RPMI7951 (cell line): ENCODE measurements at places on chromosomes 12 and 14.

GRCh38 chr12:18430425-18431048, 169.2 kb downstream of the PIK3C2G start:
- DNase-seq: peak; percentile 32

- no peak for DNase-seq
Observed at GRCh38 chr14:23694949-23695663, 58.9 kb downstream of the DHRS2 start.

GRCh38 chr12:65791400-65791799, 32.9 kb upstream of the HMGA2 start:
- no peak for DNase-seq

DNA sequence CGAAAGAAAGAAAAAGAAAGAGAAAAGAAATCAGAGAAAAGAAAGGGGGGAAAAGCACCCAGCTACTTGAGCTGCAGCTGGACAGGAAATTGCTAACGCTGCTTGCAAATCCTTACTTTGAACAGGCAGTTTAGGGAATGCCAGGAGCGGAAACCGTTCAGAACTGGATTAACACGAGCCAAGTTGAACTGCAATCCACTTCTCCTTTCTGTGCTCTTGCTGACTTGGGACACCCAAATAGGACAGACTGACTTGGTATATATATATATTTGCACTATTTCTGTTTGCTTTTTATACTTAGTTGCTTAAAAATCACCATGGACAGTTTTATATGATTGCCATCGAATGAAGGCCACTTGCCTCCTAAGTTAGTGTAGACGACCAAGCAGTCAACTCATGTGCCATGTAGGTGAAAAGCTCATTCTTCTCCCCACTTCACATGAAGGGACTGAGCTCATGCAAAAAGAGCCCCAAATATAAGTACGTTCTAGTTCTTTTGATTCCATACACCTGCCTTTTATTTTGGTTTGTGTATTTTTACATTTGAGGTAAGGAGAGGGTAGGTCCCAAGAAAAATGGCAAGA, 5.5 kb downstream of the DUSP6 start:
- peak; percentile 70 for DNase-seq

GRCh38 chr14:67573228-67574010, 26.6 kb downstream of the PIGH start:
- no peak for DNase-seq

GRCh38 chr12:100565987-100566545, 7.4 kb upstream of the GAS2L3 start:
- DNase-seq: no peak

- DNase-seq: no peak
Observed at GRCh38 chr12:32788405-32788804, 32.7 kb upstream of the YARS2 start.

DNA sequence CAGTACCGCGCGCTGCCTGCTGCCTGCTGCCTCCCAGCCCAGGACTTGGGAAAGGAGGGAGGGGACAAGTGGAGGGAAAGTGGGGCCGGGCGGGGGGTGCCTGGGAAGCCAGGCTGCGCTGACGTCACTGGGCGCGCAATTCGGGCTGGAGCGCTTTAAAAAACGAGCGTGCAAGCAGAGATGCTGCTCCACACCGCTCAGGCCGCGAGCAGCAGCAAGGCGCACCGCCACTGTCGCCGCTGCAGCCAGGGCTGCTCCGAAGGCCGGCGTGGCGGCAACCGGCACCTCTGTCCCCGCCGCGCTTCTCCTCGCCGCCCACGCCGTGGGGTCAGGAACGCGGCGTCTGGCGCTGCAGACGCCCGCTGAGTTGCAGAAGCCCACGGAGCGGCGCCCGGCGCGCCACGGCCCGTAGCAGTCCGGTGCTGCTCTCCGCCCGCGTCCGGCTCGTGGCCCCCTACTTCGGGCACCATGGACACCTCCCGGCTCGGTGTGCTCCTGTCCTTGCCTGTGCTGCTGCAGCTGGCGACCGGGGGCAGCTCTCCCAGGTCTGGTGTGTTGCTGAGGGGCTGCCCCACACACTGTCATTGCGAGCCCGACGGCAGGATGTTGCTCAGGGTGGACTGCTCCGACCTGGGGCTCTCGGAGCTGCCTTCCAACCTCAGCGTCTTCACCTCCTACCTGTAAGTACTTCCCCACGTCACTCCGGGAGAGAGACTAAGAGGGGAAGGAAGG, at the start of gene LGR5:
LGR5 (plus strand) TSS at position 186 of the 732 bp plus-strand sequence; CDS start at position 469, 283 bp downstream.
- no peak for DNase-seq

DNA sequence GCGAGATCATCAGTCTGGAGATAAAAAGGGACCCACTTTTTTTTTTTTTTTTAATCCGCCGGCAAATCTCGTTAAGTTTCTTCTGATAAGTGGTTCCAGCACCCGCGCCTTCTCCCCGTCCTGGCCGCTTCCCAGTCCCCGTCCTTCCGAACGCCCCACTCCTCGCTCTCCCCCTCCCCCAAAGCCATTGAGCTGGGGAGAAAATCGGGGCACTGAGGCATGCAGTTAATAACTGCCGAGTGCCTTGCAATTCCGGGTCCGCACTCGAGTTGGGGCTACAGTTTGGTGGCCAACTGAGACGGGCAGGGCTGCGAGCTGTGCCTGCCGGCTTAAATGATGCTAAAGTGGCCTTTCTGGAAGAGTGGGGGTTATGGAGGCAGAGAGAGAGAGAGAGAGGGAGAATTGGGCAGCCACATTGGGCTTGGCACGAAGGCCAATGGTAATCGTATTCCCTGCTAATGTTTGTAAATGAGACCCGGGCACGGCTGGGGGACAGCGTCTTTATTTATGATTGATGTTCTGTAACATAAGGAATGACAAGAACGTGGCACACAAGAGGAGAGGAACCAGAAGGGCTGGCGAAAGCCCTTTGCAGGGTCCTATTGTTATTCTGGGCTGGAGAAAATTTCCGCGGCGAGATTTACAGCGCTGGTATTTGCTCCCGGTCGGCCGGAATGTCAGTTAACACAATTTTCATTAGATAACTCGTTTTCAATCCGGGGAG, 115.4 kb upstream of the MYL2 start:
- DNase-seq: no peak

GRCh38 chr12:65367396-65367795, 88.9 kb downstream of the MSRB3 start:
- no peak for DNase-seq

DNA sequence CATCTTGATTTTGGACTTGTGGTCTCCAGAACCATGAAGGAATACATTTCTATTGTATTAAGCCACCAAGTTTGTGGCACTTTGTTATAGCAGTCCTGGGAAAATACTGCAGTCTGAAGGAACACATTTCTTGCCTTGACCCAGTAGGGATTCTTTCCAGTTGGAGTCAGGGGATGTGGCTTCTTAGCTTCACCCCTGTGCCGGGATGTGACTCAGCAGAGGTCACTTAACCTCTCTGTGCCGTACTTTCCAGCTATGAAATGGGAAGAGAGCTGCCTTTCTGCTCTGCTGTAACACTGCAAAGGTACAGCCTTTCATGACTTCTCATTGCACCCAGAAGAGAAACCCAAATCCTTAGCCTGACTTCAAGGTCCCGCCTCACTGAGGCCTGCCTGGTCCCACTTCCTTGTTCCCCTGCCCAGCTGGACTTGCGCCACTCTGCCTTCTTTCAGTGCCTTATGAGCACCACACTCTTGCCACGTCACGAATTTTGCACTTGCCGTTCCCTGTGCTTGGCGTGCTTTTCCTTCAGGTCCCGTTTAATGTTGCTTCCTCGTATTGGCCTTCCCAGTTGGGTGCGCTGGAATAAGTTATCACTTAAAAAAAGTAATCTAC, 24.2 kb downstream of the CHST11 start:
- peak; percentile 95 for DNase-seq

GRCh38 chr14:62528296-62528695, 517.0 kb downstream of the KCNH5 start:
- no peak for DNase-seq

DNA sequence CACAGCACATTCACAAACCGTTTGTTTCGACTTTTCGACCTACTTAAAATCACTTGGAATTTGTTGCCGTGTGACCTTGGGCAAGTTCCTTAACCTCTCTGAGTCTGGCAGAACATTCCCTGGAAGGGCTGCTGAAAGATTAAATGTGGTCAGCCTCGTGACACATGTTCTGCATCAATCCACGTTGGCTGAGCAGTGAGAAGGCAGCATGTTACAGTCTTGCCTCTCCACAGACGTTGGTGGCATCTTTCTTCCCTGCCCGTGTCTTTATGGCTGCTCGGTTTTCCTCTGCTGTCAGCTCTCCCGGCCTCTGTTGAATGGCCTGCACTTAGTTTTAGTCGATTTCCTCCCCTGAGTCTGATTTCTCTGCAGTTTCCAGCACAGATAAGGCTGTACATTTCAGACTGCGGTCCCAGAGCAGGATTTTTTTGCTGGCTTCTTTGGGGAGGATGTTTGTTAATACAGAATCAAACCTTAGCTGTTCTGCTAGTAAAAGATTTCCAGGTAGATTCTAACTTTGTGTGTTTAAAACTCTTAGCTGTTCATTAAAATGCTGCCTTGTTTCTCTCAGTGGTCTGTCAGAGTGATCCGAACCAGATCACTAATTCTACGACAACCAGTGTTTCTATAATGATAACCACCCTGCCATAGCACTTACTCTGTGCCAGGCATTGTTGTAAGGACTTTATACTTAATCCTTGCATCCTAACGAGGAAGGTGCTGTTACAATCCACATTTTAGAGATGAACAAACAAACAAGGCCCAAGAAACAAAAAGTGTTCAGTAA, 217.1 kb downstream of the CHST11 start:
- DNase-seq: peak; percentile 15
